Subcutaneous adipose tissue (tissue), 4 donors: ENCODE measurements at places on chromosomes 5 and 9. TPM values are rescaled to one million over a fixed set of nuclear protein-coding genes. Genes with fewer than 3 reads are reported as not detected.

ACTBL2 gene
- not detected for total RNA-seq

RNF183 gene
- not detected for total RNA-seq

C9orf153 gene
- 2.0 TPM for total RNA-seq

PKD2L2 gene
- not detected for total RNA-seq

EPB41L4B gene
- total RNA-seq = 30.8 TPM

KCTD16 gene
- total RNA-seq = 0.17 TPM

TNFSF15 gene
- 0.68 TPM for total RNA-seq

HAPLN1 gene
- not detected for total RNA-seq
